ENCODE measurements at places on chromosomes 16 and 17.

- DNase-seq, result no peak
These were observed 36.0 kb downstream of the STAT5B start for GRCh38 chr17:42240201-42240600.

DNA sequence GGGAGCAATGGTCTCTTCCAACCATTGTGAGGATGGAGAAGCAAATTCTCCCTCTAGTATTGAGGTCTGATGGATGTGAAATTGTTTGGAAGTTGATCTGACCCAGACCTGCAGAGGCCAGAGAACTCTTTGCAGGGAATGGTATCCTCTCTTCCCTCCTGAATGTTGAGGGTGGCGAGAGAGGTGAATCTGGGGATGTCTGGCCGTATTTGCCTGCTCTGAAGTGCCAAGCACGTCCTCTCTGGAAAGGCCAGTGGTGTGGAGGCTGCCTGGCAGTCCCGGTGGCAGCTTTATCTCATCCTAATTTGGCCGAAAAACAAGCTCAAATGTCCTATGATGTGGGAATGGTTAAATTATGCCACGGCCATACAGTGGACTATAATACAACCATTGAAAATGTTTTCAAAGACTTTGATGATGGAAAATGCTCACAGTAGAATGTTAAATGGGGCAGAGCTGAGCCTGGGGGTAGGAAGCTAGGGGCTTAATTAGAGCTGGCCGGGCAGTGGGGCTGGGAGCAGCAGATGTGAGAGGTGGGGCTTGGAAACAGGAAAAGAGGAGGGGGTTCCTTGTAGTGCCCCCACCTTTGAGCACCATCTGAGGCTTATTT lies 30.8 kb downstream of the WSCD1 start:
- DNase-seq, result no peak

GRCh38 chr16:85126705-85127378 lies 14.6 kb upstream of the CIBAR2 start:
- DNase-seq, result no peak

- DNase-seq, result no peak
These were observed 1.5 kb upstream of the FBXL16 start for GRCh38 chr16:707062-707538.

DNA sequence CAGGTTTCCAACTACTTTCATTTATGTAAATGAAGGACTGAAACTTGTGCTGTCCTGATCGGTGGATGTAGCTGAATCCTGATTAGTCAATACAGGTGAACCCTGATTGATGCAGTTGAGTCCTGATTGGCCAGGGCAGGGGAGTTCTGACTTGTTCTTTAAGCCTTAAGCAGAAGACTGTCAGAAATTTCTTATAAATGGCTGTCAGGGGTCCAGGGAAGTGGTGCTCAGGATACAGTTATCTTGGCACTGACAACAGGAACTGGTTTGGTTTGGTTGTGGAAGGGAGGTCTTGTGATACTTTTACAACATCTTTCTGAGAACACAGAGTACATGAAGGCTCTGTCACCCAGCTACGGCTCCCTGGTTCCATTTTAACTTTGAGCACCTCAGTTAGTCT lies 132.1 kb downstream of the KCNJ12 start:
- no peak for DNase-seq

DNA sequence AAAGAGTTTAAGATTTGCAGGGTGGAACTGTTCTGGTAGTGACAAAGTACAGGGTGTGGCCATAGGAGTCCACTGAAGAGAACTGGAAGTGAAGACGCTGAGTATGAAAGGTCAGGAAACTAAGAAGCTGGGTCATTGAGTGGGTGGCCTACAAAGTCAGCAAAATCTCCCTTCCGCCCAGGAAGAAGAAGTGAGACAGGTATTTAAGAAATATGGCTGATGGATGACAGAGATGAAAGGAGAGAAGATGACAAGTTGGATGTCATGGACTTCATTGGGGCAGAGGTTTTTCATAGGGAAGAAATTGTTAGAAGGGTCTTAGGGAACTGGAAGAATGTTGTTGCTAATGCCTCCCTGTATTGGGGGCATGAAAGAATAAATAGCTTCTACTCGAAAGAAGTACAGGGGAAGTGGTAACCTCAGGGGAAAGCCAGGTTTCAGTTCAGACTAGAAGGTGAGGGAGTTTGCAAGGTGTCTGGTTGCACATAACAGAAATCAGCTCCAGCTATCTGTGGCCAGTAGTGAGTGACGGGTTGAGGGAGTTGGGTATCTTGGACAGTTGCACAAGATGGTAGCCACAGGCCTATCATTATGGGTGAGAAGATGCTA lies 33.6 kb upstream of the MED13 start:
- DNase-seq, result peak; percentile 7

DNA sequence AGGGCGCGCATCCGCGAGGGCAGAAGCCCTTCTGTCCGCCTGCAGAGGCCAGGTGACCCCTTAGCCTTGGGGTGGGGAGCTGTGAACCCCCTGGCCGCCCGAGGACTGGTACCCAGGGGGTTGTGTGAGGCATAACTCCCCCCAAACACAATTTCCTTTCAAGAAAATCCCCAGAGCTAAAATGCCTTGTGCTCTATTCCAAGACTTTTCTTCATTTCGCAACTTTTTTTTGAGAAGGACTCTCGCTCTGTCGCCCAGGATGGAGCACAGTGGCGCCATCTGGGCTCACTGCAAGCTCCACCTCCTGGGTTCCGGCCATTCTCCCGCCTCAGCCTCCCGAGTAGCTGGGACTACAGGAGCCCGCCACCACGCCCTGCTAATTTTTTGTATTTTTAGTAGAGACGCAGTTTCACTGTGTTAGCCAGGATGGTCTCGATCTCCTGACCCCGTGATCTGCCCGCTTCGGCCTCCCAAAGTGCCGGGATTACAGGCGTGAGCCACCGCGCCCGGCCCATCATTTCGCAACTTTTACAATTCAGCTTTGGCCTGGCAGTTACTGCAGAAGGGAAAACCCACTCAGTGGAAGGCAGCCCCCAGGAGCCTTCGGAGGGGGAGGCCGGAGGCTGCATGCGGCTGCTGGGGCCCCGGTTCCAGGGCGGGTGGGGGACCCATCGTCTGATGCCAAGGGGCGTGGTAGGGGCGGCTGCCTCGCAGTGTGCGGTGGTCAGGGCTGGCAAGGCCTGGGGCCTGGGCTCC lies 963 bp upstream of the APRT start:
- DNase-seq, result no peak

GRCh38 chr16:23301251-23302044 lies 654 bp upstream of the SCNN1B start:
- no peak for DNase-seq

- DNase-seq, result no peak
These were observed 47.8 kb downstream of the MARCHF10 start for GRCh38 chr17:62760059-62760944.

- DNase-seq, result no peak
These were observed 155.8 kb downstream of the SNX29 start for GRCh38 chr16:12132290-12132689.

- no peak for DNase-seq
These were observed 31.9 kb downstream of the MSI2 start for GRCh38 chr17:57288040-57288772.

GRCh38 chr17:67639555-67639954 lies 78.2 kb upstream of the NOL11 start:
- no peak for DNase-seq

DNA sequence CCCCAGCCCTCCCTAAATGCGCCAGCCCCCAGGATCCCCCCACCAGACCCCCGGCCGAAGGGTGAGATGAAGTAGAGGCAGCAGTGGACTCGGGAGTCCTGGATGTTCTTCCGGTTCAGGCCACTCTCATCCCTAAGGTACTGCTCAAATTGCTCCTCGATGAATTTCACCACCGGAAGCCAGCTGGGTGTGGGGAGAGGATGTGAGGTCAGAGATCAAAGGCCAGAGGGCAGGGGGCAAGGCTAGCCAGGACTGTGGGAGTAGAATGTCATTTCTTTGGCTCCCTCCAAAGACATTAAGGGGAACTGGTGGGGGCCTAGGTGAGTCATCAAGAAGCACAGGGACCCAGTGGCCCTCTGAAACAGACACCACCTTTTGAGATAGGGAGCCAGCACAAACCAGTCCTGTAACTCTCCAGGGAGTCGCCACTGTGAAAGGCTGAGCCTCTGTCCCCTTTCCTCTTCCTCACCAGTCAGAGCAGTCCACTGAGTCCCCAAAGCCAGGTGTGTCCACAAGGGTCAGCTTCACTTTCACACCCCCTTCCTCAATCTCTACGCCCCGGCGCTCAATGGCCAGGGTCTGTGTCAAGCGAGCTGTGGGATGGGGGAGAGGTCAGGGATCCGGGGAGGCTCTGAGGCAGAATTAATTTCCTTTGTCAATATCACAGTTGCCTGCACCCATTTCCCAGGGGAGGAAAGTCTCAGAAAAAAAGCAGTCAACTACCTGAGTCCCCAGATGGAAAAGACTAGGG lies 895 bp downstream of the SEPTIN1 start:
- DNase-seq, result peak; percentile 48

DNA sequence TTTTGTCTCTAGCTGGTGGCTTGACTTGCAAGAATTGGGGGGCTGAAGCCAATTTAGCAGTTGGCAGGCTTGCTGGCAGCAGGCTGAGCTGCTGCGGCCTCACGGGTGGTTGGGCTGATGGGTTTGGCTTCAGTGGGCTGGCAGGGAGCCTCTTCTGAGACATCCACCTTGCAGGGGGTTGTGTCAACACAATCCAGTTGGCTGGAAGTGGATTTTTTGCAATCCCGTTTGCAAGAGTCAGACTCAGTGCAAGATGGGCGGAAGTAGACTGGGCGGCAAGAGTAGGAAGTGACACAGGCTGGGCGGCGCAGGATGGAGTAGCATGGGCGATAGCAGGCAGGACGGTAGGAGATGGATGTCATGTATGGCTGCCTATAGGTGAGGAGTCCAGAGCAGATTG lies 1.5 kb downstream of the KRTAP16-1 start:
- peak; percentile 5 for DNase-seq

DNA sequence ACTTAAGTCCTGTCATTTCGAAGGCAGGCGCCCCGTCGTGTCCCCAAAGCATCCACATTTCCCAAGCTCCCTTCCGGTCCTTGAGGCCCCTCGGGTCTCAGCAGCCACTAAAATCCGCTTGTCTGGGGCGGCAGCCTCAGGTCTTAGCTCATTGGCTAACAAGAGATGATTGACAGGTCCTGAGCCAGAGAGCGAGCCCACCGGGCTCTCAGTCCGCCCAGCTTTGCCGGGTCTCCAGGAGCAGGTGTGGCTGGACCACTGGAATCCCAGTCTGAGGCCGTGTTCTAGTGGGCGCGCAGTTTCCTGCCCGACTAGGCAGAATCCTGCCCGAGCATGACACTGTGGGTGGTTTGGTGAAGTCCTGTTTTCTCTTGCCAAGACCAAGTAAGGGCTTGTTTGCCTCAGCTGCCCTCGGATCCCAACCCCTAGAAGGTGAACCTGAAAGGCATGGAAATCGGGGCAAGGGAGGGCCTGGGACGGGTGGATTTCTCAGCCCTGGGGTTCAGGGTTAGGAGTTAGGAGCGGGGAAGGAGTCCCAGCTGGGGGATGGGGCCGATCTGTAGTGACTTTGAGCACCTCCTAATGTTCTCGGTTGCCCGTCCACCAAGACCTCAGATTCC lies 42.8 kb downstream of the MRC2 start:
- no peak for DNase-seq

GRCh38 chr16:87854907-87855683 lies 14.2 kb downstream of the SLC7A5 start:
- no peak for DNase-seq

DNA sequence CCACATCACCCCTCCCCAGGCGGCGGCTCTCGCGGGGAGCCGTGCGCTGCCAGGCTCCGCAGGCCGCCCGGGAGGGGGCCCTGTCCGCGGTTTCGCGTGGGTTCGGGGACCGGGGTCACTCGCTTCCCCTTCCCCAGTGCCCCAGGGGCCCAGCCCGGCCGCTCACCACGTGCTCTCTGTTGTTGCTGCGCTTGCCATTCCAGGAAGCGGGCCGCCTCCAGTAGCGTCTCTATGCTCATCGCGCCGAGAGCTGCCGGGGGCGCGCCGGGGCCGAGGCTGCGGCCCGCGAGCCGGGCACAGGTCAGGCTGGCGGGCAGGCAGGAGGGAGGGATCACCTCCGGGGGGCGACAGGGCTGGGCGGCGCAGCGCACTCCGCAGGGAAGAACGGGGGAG lies 390 bp downstream of the MNT start:
- DNase-seq, result peak; percentile 47

GRCh38 chr16:53561101-53561888 lies 58.3 kb upstream of the AKTIP start:
- no peak for DNase-seq

- DNase-seq, result no peak
These were observed 68.5 kb upstream of the PMFBP1 start for GRCh38 chr16:72240466-72240865.

DNA sequence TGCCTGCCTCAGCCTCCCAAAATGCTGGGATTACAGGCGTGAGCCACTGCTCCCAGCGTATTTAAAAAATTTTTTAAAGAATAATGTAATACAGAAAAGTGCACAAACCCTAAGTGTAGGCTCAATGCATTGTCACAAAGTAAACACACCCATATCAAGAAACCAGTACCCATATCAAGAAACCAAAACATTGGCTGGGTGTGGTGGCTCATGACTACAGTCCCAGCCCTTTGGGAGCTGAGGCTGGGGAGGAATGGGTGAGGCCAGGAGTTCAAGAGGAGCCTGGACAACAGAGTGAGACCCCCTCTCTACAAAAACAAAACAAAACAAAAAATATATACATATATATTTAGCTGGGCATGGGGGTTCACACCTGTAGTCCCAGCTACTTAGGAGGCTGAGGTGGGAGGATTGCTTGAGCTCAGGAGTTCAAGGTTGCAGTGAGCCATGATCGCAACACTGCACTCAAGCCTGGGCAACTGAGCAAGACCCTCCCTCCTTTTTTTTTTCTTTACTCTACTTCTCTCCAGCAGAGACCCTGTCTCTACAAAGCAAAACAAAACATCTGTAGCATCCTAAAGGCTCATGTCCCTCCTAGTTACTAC lies 9.3 kb upstream of the PRR14 start:
- DNase-seq, result no peak
